ENCODE measurements at places on chromosomes 3 and 15. TPM values are rescaled to one million over a fixed set of nuclear protein-coding genes. Genes with fewer than 3 reads are reported as not detected.
A peak's percentile ranks its signal among the peaks of the same experiment; 100 is the strongest.

- no peak for DNase-seq
Measured at GRCh38 chr3:13882876-13883275, 3.0 kb upstream of the WNT7A start.

GRCh38 chr3:108897883-108898282 is 55.8 kb downstream of the GUCA1C start:
- no peak for DNase-seq

- no peak for DNase-seq
Measured at GRCh38 chr15:69575387-69575786, 122.8 kb downstream of the RPLP1 start.

- DNase-seq: no peak
Measured at GRCh38 chr15:40930430-40931299, 1.5 kb downstream of the DLL4 start.

CNTN6 gene
- not detected for total RNA-seq

GRCh38 chr3:61637088-61638051 is 76.0 kb downstream of the PTPRG start:
- peak; percentile 34 for DNase-seq

DNA sequence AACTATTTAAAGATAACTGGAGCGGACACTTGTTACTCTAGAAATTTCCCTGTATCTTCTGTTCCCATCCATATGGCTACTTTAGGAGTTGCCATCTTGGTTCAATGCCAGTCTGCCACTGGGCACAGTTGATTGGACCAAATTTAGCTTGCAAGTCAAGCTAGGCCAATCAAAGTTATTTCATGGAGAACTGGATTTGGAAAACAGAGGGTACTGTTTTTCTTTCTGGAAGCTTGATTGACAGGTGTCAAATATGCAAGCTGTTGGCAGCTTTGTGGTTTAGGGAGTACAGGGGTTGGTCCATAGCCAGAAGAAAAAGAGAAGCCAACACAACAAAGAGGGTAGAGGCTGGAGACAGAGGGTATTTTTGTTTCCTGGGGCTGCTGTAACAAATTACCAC is 33.4 kb upstream of the KLHL25 start:
- no peak for DNase-seq

- DNase-seq: no peak
Measured at GRCh38 chr15:31300208-31300661, 26.4 kb upstream of the KLF13 start.

DNA sequence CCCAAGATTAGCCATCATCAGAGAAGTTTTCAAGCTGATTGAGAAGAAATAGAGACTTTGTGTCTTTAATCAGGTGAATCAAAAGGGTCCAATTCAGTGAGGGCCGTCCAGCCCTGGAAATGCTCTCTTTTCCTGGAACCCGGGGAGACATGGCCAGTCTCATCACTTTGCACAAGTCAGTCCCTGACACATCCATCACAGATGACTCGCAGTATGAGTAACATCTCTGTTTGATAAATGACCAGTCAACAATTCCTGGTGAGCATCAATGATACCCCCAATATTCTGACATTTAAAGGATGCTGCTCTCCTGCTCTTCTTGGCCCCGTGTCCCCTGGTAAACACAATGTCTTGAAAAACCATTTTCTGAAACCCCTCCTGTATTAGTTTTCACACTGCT is 26.7 kb downstream of the C3orf20 start:
- DNase-seq: no peak

HRG gene
- not detected for total RNA-seq

GRCh38 chr15:90046911-90047392 is 45.8 kb downstream of the ZNF710 start:
- DNase-seq: no peak

- no peak for DNase-seq
Measured at GRCh38 chr15:65919353-65919752, 50.1 kb downstream of the RAB11A start.

GAP43 gene
- total RNA-seq: 0.71 TPM

DNA sequence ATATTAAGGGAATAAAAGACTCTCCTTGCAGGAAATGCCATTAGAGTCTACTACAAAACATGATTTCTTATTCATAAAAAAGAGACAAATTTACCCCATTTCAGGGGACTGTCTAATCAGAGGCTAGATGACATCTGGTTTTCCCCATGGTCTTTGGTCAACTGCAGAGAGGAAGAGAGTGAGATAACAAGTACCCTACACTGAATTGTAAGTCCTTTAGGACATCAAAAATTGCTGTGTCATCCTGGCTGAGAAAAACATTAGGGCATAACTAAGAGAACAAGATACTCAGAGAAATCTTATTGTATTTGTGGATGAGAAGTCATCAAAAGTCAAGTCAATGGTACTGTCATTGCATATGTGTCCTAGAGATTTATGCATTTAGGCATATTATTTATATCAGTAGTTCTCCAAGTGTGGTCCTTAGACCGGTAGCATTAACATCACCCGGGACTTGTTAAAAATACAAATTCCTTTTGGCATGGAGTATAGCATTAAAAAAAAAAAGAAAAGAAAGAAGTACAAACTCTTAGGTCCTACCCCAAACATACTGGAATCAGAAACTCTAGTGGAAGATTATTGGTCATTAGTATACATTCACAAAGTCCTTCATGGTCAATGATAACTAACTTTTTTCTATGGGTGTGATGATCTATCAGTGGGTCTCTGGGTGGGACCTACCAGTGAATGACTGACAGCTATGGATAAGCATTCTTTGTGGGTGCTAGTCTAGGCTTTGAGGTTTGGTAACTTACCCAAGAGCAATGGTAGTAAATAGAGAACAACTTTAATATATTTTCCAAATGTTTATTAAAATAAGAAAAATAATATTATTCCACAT is 29.0 kb upstream of the TBC1D5 start:
- no peak for DNase-seq

TMEM45A gene
- total RNA-seq: 41.0 TPM

Measured in M059J (cell line).